ENCODE measurements at places on chromosomes 6 and 20. TPM values are rescaled to one million over a fixed set of nuclear protein-coding genes. Genes with fewer than 3 reads are reported as not detected.

DNA sequence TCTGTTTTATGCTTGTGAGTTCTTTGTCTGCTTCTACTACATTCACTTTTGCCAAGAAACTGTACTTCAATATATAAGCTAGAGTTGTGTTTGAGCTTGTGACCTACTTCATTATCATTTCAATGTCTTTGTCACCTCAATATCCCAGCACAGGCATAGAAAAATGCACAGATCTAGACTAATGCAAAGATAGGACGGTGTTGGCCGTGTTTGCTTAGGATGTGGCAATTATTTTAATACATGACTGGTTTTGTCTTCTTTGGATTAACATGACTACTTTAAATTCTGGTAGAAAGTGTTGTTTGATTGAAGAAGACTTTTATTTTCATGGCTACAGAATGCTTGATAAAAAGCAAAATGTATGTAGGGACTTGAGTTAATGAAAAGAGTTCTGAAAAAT is 1075.0 kb upstream of the GJE1 start:
- no peaks in the 10 kb centered on the region for H3K36me3 ChIP-seq
- no peak overlapping the region for H3K27ac ChIP-seq
- no peaks in the 10 kb centered on the region for H3K27me3 ChIP-seq
- H3K4me3 ChIP-seq: no peak overlapping the region
- DNase-seq: no peak
- H3K4me1 ChIP-seq: no peaks in the 10 kb centered on the region

GRCh38 chr6:141594874-141595273 is 537.9 kb upstream of the GJE1 start:
- H3K4me1 ChIP-seq: no peaks in the 10 kb centered on the region
- no peak for DNase-seq
- H3K27ac ChIP-seq: no peak overlapping the region
- no peaks in the 10 kb centered on the region for H3K36me3 ChIP-seq

- H3K27ac ChIP-seq: no peak overlapping the region
- no peaks in the 10 kb centered on the region for H3K27me3 ChIP-seq
- no peaks in the 10 kb centered on the region for H3K36me3 ChIP-seq
- DNase-seq: no peak
Observed at GRCh38 chr6:90936286-90936685, 349.4 kb upstream of the MAP3K7 start.

DNA sequence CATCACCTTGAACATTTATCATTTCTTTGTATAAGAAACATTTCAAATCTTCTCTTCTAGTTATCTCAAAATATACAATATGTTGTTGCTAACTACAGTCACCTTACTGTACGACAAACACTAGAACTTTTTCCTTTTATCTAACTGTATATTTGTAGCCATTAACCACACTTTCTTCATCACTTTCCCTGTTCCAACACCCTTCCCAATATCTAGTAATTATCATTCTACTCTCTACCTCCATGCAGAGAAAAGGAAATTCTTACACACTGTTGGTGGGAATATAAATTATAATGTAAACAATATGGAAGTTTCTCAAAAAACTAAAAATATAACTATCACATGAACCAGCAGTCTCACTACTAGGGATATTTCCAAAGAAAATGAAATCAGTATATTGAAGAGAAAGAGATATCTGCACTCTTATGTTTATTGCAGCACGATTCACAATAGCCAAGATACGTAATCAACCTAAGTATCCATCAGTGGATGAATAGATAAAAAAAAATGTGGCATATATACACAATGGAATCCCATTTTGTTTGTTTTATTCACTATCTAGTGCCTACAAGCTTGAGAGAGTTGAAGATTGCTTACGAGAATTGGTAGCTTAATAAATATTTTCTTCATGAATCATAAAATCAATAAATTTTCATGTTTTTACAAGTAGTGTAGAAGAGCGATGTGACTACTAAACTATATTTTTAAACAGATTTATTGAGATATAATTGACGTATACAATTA is 2.4 kb downstream of the RHAG start:
- H3K36me3 ChIP-seq: no peaks in the 10 kb centered on the region
- no peak overlapping the region for H3K4me3 ChIP-seq
- no peaks in the 10 kb centered on the region for H3K27me3 ChIP-seq
- no peak overlapping the region for H3K27ac ChIP-seq
- H3K4me1 ChIP-seq: no peaks in the 10 kb centered on the region
- DNase-seq: no peak

- H3K27me3 ChIP-seq: no peaks in the 10 kb centered on the region
- no peak for DNase-seq
- H3K4me3 ChIP-seq: no peak overlapping the region
- H3K27ac ChIP-seq: no peak overlapping the region
- no peaks in the 10 kb centered on the region for H3K4me1 ChIP-seq
Observed at GRCh38 chr6:45997875-45998506, 17.7 kb downstream of the CLIC5 start.

- H3K27ac ChIP-seq: no peak overlapping the region
- H3K4me1 ChIP-seq: no peaks in the 10 kb centered on the region
Observed at GRCh38 chr6:126038234-126038633, 51.9 kb downstream of the TRMT11 start.

PACRG gene
- total RNA-seq: not detected

CLPSL1 gene
- not detected for total RNA-seq

BMP5 gene
- total RNA-seq: not detected

CDS2 gene
- 41.4 TPM for total RNA-seq

Data from GM12878 (cell line).